Natural killer cell treated with Interleukin-12 subunit alpha and Interleukin-12 subunit beta and Interleukin-15 and Interleukin-18, amount 100 ng/mL, for 72 hours (primary cell): ENCODE measurements at places on chromosomes 1 and 21. TPM values are rescaled to one million over a fixed set of nuclear protein-coding genes. Genes with fewer than 3 reads are reported as not detected.

- peaks cover 4% of the 10 kb centered on the region for H3K36me3 ChIP-seq
- H3K4me1 ChIP-seq, result no peaks in the 10 kb centered on the region
- no peaks in the 10 kb centered on the region for H3K27me3 ChIP-seq
- no peak overlapping the region for H3K27ac ChIP-seq
- H3K4me3 ChIP-seq, result no peak overlapping the region
- DNase-seq, result no peak
Observed at GRCh38 chr1:46556822-46557221, 5.4 kb upstream of the KNCN start.

DNA sequence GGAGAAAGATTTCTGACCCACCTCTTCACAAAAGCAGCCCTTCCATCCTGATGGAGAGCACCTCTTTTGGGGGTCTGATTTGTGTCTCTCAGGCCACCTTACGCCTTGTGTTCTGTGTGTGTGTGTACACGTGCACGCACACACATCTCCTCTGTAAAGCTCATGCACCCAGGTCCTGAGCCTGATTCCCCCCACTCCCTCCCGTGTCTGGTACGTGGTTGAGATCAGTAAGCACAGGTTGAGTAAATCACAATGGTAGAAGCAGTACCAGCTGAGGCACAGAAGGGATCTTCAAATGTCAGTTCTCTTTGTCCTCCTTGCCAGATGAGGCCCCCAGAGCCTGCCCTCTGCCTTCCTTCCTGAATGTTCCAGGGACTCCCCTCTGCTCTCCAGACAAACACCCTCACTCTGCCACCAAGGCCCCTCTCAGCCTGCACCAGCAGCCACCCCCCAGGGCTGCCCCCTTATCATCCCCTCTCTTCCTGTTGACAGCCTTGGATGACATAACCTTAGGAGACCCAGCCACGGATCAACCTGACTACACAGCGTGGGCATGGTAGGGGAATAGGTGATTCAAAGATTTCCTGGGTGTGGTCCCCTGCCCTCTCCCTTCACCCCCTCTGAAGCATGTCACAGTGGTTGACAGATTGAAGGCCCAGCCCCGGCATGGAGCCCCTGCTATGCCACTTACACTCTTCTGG is 112.8 kb downstream of the HIVEP3 start:
- H3K36me3 ChIP-seq, result no peaks in the 10 kb centered on the region
- H3K4me3 ChIP-seq, result peak overlapping the region; percentile 66
- no peaks in the 10 kb centered on the region for H3K27me3 ChIP-seq

GRCh38 chr1:54485416-54485815 is 62.6 kb upstream of the ACOT11 start:
- no peak for DNase-seq
- H3K4me1 ChIP-seq, result peaks cover 61% of the 10 kb centered on the region
- no peaks in the 10 kb centered on the region for H3K36me3 ChIP-seq
- no peak overlapping the region for H3K4me3 ChIP-seq
- no peaks in the 10 kb centered on the region for H3K27me3 ChIP-seq
- peak overlapping the region; percentile 72 for H3K27ac ChIP-seq

DNA sequence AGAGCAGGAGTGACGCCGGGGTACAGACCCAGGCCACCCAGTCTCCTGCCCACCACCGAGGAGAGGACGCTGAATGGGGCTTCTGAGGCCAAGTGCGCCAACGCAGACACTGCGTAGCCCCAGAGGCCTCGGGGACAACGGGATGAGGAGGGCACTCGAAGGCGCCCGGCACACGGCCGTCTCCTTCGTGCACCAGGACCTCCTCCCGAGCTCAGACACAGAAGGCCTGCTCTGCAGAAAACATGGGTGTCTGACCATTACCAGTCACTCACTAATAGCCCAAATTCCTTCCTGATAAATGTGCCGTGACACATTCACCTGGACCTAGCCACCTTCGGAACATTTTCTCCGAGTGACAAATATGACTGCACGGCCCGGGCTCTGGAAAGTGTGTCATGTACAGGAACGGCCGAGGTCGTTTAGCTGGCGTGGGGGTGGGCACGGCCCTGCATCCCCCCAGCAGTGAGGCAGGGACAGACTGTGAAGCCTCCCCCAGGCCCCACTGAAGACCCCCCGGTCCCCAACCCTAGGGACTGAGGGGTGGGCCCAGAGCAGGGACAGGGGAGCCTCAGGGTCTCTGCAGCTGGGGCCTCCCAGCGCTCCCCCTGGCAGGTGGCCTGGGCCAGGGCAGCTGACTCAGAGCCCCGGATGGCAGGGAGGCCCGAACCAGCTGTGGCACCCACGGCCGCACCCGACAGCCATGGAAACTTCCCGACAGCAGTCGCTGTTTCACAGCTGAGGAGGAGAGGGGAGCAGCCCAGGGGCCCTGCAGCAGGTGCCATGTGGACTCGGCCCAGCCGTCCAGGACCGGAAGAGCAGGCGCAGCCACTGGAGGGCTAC is 16.7 kb upstream of the COL6A2 start:
- H3K36me3 ChIP-seq, result no peaks in the 10 kb centered on the region
- H3K4me3 ChIP-seq, result no peak overlapping the region
- no peaks in the 10 kb centered on the region for H3K4me1 ChIP-seq
- H3K27me3 ChIP-seq, result peaks cover 2% of the 10 kb centered on the region
- peak; percentile 49 for DNase-seq

DNA sequence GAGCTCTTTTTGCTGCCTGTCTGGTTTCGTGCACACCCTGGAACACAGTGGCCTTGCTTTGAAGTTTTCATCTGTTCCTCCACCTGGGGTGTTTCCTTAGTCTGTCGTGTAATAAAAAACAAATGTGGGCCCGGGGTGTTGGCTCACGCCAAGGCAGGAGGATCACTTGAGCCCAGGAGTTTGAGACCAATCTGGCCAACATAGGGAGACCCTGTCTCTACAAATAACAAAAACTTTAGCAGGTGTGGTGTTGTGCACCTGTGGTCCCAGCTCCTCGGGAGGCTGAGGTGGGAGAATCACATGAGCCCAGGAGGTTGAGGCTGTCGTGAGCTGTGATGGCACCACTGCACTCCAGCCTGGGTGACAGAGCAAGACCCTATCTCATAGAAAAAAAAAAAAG is 4.5 kb downstream of the NCMAP start:
- no peaks in the 10 kb centered on the region for H3K4me1 ChIP-seq
- H3K27me3 ChIP-seq, result peaks cover 29% of the 10 kb centered on the region
- no peak for DNase-seq
- no peaks in the 10 kb centered on the region for H3K36me3 ChIP-seq

GRCh38 chr1:9028921-9029705 is 2.9 kb upstream of the SLC2A7 start:
- DNase-seq, result no peak
- peaks cover 8% of the 10 kb centered on the region for H3K27me3 ChIP-seq
- H3K4me3 ChIP-seq, result no peak overlapping the region
- no peak overlapping the region for H3K27ac ChIP-seq
- no peaks in the 10 kb centered on the region for H3K4me1 ChIP-seq

DNA sequence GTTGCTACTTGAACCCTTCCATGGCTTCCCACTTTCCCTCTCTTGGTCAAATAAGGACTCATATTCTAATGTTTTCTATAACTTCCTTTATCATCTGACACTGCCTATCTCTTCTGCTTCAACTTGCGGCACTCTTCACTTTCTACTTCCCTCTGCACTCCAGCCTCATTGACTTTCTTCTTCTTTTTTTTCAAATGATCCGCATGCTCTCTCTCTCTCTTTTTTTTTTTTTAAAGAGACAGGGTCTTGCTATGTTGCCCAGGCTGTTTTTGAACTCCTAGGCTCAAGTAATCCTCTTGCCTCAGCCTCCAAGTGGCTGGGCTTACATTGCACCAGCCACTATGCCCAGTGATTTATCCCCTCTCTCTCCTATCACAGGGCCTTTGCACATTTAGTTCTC is 7.3 kb upstream of the IL10 start:
- H3K4me3 ChIP-seq, result no peak overlapping the region
- peaks cover 29% of the 10 kb centered on the region for H3K4me1 ChIP-seq
- peaks cover 16% of the 10 kb centered on the region for H3K27me3 ChIP-seq
- no peak for DNase-seq
- H3K27ac ChIP-seq, result no peak overlapping the region

GRCh38 chr1:185971688-185972087 is 237.5 kb downstream of the HMCN1 start:
- no peak overlapping the region for H3K27ac ChIP-seq
- no peaks in the 10 kb centered on the region for H3K4me1 ChIP-seq
- DNase-seq, result no peak
- H3K4me3 ChIP-seq, result no peak overlapping the region

DNA sequence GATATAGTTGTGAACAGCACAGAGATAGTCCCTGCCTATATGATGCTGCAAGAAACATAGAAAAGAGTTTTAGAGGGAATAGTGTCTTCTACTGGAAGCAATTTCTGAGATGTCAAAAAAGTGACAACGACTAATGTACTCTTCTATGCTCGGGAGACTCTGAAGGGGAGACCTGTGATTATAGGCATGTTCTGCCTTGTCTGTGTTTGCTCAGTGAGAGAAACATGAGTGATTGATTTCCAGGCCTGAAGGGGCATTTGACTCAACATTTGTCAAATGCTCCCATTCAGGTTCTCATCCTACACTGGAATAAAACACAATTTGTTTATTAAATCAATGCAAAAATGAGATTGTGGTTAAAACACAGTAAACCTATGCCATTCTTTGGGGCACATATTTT is 131.8 kb downstream of the CTH start:
- no peak for DNase-seq
- no peaks in the 10 kb centered on the region for H3K36me3 ChIP-seq
- no peak overlapping the region for H3K4me3 ChIP-seq
- H3K4me1 ChIP-seq, result no peaks in the 10 kb centered on the region
- peaks cover 2% of the 10 kb centered on the region for H3K27me3 ChIP-seq
- no peak overlapping the region for H3K27ac ChIP-seq

DNA sequence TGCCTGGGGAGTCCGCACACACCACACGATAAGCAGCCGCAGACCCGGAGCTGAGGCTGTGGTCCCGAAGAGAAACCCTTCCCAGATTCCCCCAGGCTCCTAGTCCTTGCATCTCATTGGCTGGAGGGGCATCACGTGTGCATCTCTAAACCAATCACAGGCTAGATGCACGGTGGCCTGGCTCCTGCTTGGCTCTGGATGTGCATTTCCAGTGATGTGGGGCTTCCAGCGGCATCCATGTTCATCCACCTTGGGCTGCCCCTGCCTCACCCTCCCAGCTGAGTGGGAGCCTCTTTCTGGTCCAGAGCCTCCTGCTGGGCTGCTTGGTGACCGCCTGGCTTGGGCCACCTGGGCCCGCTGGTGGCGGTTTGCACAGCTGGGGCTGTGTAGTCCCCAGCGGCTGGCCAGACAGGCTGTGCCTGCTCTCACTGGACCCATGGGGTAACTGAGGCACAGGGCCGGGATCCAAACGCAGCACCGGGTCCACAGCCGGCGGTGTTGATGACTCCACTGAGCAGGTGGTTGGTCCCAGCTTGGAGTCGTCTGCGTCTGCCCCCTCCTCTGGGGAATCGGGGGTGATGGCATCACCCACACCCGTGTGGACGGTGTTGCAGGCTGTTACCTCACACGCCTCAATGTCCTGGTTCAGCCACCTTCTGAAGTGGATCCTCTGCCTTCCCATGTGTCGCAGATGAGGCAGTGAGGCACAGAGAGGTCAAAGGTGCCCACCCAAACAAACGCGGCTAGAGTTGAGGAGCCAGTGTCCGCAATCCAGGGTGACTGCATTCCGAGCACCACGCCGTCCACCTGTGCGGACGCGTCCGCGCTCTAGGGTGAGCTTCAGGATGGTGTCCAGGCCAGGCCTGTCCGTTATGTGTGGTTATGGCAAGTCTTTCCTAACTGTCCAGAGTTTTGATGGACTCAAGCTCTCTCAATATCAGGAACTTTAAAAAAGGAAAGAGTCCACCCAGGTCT is 41.3 kb downstream of the COL6A1 start:
- peaks cover 16% of the 10 kb centered on the region for H3K27me3 ChIP-seq
- no peak for DNase-seq
- no peak overlapping the region for H3K27ac ChIP-seq
- no peaks in the 10 kb centered on the region for H3K36me3 ChIP-seq
- no peaks in the 10 kb centered on the region for H3K4me1 ChIP-seq

DNA sequence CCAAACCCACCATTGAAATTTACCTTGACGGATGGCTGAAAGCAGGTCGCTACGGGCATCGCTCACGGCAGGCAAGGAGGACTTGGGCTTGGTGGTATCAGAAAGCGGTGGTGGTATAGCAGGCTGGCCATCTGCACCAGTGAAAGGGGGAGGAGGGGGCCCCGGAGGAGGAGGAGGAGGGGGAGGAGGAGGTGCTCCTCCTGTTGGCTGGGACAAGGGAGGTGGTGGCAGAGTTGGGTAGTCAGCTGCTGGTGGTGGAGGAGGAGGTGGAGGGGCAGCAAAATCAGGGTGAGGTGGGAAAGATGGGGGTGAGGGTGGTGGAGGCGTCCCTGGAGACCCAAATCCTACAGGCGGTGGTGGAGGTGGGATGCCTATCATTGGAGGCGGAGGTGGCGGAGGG is 17.2 kb downstream of the GPR3 start:
- no peaks in the 10 kb centered on the region for H3K4me1 ChIP-seq
- no peak for DNase-seq
- H3K4me3 ChIP-seq, result no peak overlapping the region
- H3K27me3 ChIP-seq, result no peaks in the 10 kb centered on the region
- H3K36me3 ChIP-seq, result peaks cover 15% of the 10 kb centered on the region

DNA sequence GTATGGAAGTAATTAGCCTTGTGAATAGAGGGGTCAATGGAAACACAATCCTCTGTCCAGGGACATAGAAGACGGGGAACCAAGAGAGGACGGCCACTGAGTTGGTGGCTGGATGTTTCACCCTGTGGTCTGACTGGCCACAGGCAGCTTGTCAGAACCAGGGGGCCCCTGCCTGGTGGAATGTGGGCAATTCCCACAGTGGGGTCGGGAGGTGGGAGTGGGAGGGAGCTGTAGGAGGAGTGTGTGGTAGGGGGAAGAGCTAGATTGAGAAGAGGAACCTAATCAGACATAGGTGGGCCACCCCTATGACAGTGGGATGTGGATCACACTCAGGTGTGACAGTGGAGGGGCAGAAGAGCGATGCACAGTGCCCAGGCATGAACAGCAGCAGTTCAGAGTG is 31.3 kb downstream of the TRIM62 start:
- no peak overlapping the region for H3K27ac ChIP-seq
- no peaks in the 10 kb centered on the region for H3K27me3 ChIP-seq
- H3K4me3 ChIP-seq, result no peak overlapping the region
- no peaks in the 10 kb centered on the region for H3K36me3 ChIP-seq

- no peak overlapping the region for H3K27ac ChIP-seq
- no peak for DNase-seq
- no peaks in the 10 kb centered on the region for H3K36me3 ChIP-seq
- no peaks in the 10 kb centered on the region for H3K27me3 ChIP-seq
- peaks cover 31% of the 10 kb centered on the region for H3K4me1 ChIP-seq
Observed at GRCh38 chr1:12622506-12622905, 4.5 kb upstream of the DHRS3 start.

CORT gene
- total RNA-seq, result 0.61 TPM

CNR2 gene
- total RNA-seq, result 2.1 TPM

BCAN gene
- total RNA-seq, result 0.67 TPM

UCK2 gene
- 83.3 TPM for total RNA-seq

TRNP1 gene
- total RNA-seq, result 0.55 TPM

S100A12 gene
- not detected for total RNA-seq

C8B gene
- total RNA-seq, result 0.40 TPM

SNX7 gene
- total RNA-seq, result 0.28 TPM

SYT14 gene
- total RNA-seq, result not detected

RCSD1 gene
- 30.9 TPM for total RNA-seq

MCOLN2 gene
- 35.5 TPM for total RNA-seq

CLEC20A gene
- total RNA-seq, result not detected
